Dermis blood vessel endothelial cell (primary cell): ENCODE measurements at places on chromosomes 7 and 10. TPM values are rescaled to one million over a fixed set of nuclear protein-coding genes. Genes with fewer than 3 reads are reported as not detected.

Gene ZPBP
- total RNA-seq: not detected in 2 replicates

Gene PPP1R17
- total RNA-seq: not detected in 2 replicates

Gene EPO
- total RNA-seq: not detected in 2 replicates

Gene UPK3BL2
- 2.3 and 2.7 TPM in 2 replicates for total RNA-seq

Gene ELN
- 4.4 and 5.4 TPM in 2 replicates for total RNA-seq

Gene CARD11
- total RNA-seq: 1.1 and 1.4 TPM in 2 replicates

Gene PTER
- 7.5 and 9.8 TPM in 2 replicates for total RNA-seq
